ENCODE measurements at places on chromosomes 12 and 14.
A peak's percentile ranks its signal among the peaks of the same experiment; 100 is the strongest.

- DNase-seq: no peak
Observed at GRCh38 chr14:89296281-89296745, 120.7 kb downstream of the FOXN3 start.

DNA sequence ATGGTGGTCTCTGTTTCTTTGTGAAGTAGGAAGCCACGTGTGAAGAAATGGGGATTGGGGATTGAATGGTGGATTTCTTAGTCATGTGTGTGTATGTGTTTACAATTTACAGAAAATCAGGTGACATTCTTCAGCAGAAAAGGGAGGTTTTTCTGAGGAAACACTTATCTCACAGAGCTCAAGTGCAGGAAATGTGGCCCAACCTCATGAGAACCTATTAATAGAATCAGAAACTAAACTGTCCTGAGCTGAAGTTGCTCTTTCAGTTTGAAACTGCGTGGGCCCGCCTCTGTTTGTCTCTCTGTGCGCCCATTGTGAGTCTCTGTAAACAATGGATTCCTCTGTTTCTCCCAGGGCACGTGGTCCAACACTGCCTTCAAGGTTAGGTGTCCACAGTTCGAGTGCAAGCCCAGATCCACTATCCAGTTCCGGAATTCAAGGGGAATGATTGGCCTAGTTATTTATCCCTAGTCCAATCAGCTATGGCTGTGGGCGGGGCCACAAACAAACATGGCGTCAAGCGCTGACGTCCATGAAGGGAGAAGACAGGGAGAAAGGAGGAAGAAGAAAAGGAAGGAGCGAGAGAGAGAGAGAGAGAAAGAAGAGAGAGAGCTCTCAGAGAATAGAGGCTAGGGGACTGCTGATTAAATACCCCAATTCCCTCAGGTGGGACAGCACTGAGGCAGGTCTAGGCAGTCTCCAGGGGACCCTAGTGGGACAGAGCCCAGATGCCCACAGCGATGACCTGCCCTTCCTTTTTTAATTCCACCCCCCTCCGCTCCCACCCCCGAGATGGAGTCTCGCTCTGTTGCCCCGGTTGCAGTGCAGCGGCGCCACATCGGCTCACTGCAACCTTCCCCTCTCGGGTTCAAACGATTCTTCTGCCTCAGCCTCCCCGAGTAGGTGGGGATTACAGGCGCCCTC is 31.4 kb upstream of the C12orf76 start:
- DNase-seq: peak; percentile 98

DNA sequence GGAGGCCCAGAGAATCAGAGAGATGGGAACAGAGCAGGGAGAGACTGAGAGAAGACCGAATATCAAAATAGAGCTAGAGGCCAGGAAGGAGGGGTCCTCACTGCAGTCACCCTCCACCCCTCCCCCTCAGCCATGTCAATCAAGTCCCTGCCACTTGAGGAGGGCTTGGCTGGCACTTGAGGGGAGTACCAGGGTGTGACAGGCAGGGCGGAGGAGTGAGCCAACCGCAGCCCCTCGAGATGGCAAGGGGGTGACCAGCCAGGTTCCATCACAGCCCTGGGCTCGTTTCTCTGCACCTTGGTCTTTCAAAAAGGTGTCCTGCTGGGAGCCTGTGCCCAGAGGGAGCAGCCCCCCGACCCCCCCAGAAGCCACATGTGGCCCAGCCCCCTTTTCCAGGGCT is 4.2 kb downstream of the AQP5 start:
- DNase-seq: no peak

- no peak for DNase-seq
Observed at GRCh38 chr12:14771651-14772137, 31.6 kb downstream of the WBP11 start.

- no peak for DNase-seq
Observed at GRCh38 chr12:71591601-71592000, 72.0 kb downstream of the ZFC3H1 start.

GRCh38 chr14:60904381-60904780 is 76.5 kb downstream of the TRMT5 start:
- no peak for DNase-seq

DNA sequence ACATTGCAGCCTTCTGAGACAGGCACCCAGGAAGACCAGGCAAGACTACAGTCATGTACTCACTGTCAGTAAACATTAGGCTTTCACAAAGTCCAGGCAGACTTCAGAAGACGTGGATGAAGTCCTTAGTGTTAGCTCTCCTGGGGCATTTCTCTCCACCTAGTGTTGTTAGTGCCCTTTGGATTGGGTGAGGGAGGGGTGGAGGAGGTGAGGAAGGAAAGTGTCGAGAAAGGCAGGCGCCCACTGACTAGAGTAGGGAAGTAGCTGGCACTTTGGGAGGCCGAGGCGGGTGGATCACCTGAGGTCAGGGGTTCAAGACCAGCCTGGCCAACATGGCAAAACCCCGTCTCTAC is 20.2 kb downstream of the TMEM229B start:
- DNase-seq: no peak

- no peak for DNase-seq
Observed at GRCh38 chr14:104128981-104129380, 9.4 kb upstream of the KIF26A start.

- no peak for DNase-seq
Observed at GRCh38 chr12:62434494-62435302, 31.9 kb upstream of the MON2 start.

- DNase-seq: no peak
Observed at GRCh38 chr12:76080729-76081415, 3.6 kb downstream of the NAP1L1 start.

- no peak for DNase-seq
Observed at GRCh38 chr14:104635717-104636116, 31.1 kb upstream of the TMEM179 start.

DNA sequence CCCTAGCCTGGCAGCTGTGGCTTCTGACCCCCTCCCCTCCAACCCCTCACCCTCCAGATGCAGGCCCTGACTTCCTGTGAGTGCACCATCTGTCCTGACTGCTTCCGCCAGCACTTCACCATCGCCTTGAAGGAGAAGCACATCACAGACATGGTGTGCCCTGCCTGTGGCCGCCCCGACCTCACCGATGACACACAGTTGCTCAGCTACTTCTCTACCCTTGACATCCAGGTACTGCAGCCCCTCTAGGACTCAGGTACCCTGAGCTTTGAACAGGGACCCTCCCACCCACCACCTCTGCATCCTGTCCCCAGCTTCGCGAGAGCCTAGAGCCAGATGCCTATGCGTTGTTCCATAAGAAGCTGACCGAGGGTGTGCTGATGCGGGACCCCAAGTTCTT is 6.0 kb upstream of the IRF9 start:
- no peak for DNase-seq

DNA sequence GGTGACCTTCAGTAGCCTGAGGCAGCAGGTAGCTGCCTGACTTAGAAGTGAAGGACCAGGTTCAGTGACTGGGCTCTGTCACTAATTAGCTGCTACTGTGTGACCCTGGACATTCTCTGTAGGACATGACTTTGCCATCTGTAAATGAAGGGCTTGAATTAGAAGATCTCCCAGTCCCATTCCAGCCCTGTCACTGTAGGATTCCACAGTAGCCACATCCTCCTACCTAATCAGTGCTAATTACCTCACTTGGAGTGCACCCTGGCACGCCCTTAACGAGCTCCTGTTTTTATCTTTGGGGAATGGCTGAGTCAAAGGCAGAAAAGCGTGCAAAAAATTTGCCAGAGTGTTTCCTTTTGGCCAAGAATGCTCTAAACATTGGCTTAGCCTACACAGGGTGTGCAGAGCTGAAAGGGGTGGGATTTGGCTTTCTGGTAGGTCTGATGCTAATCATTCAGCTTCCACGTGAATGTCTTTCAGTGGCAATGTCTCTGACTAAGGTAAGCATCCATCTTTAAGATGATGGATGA is 6.8 kb downstream of the NTF3 start:
- no peak for DNase-seq

DNA sequence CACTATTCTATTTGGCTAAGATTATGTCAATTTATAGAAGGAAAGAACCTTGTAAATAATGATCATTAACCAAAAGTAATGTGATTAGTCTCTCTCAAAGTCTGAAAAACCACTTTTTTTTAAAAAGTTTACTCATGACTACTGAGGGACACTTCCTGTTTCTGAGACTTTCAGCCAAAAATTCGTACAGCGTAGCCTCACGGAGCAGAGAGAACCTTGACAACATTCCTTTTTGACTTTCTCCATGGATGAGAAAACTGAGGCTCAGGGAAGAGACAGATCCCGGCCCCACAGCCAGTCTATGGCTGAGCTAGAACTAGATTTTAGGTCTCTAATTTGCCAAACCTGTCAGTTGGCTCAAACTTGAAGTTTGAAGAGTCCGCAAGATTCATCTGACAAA is 68.2 kb downstream of the DAD1 start:
- no peak for DNase-seq

DNA sequence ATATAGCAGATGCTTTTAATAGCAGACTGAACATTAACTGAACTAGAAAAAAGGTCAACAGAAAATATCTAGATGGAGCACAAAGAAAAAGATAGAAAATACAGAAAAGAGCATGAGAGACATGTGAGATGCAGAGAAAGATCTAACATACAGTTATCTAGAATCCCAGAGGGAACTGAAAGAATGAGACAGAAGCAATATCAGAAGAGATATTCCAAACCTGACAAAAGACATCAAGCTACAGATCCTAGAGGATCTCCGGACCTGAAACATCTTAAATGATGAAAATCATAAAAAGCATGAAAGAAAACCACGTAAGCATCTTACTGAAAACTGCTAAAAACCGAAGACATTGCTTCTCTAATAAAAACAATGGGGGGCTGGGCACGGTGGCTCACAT is 75.0 kb downstream of the NUMB start:
- DNase-seq: no peak

- peak; percentile 67 for DNase-seq
Observed at GRCh38 chr12:105705765-105706164, 375.3 kb downstream of the C12orf75 start.

- no peak for DNase-seq
Observed at GRCh38 chr12:131330106-131330815, 376.6 kb downstream of the ADGRD1 start.

DNA sequence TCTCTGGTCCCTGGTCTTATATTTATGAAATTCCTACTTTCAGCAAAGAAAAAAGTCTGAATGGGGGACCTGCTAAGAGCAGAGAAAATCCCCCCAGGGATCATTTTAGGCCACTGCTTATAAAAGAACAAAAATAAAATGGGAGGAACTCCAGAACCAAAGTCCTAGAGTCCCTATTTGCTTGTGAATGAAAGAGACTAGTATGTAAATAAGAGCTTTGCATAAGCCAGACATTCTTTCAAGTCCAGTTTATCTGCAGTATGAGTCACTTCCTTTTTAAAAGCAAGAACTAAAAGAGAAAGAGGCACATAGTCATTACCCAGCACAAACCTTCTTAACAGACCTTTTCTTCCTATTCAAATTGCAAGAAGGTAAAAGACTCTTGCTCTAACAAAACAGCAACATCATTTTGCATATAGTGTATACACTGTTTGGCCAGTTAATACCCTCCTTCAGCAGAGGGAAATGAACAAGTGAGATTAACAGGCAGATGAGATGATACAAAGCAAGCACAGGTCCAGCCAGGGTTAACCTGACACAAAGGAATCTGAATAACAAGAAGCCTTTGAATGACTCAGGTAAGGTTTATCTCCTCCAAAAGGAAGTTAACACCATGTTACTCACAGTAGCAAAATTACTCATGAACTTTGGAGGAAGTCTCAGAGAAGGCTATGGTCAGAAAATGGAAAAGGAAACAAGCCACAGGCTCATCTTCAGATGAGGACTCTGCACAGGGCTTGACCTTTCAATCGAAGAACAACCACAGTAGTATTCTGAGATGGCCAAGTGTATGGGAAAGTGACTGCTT is 87.3 kb downstream of the PHLDA1 start:
- peak; percentile 7 for DNase-seq

- no peak for DNase-seq
Observed at GRCh38 chr12:94327809-94328208, 131.9 kb downstream of the CEP83 start.

GRCh38 chr12:16130343-16130742 is 147.1 kb downstream of the SLC15A5 start:
- no peak for DNase-seq

DNA sequence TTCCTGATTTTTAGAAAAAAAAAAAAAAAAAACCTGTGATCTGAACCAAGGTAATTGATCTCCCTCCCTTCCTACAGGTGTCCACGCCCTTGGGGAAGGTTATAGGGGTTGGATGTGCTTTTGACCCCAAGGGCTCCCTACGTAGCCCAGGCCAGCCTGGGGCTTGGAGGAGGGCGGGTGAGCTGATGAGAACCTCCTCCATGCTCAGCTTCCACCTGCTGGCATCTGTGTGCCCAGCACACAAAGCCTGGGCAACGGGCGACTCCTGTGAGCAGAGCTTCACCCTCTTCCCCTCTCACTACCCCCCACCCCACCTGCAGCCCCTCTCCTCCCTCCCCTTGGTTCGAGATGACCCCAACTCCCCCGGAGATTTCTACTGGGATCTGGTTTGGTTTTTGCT is 25.3 kb upstream of the INF2 start:
- no peak for DNase-seq

DNA sequence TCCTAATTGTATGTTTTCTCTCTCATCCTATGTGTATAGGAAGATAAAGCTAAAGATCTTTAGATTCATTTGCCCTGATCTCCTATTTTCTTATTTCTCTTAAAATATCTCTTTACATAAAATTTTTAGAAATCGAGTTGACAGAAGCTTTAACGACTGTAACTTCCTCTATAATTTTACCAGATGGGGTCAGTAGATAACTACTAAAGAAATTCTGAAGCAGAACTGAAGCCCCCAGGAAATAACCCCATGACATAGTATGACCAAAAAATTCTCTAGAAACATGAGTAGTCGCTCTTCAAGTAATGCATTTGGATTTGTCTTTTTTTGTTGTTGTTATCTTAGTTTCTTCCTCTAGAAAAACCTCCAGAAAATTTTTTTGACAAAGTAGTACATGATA is 288.0 kb downstream of the ERC1 start:
- no peak for DNase-seq

DNA sequence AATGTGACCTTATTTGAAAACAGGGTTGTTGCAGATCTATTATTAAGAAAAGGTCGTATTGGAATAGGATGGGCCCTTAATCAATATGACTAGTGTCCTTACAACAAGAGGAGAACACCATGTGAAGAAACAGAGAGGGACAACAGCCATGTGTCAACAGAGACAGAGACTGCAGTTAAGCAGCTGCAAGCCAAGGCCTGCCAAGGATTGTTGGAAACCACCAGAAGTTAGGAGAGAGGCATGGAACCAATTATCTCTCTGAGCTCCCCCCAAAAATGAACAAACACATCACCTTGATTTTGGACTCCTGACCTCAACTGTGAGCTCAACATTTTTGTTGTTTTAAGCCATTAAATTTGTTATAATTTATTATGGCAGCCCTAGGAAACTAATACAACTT is 214.6 kb upstream of the PRKD1 start:
- DNase-seq: no peak

DNA sequence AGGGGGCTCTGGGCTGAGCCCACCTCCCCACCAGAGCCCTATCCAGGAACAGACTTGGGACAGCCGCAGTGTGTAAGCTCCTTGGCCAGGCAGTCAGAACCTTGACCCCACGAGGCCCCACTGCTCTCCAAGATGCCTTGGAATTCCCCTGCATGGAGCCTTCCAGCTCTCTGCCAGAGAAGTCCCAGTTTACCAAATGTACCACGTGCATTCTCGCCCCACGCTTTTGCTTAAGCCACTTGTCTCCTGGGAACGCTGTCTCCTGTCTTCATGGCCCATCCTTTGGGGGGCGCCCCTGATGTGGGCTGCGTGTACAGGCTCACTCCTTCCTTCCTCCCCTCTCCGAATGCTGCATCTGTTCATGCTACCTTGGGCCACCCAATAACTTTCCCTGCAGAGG is 7.9 kb downstream of the FAIM2 start:
- no peak for DNase-seq
